ENCODE measurements at places on chromosomes 4 and X.

DNA sequence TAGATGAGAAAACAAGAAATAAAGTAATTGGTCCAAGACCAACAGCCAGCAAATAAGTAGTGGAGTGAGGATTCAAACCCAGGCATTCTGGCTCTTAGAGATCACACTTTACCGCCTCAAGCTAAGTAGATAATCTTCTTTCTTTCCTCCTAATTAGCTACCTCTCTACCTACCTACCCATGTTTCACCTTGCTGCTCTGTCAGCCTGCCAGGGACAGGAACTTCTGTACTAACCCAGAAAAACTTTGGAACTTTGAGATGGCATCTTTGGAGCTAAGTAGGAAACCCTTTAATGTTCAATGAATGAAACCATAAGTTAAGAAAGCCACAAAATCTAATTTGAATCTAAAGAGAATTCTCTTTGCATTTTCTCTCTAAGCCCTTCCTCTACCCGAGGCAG, 145.2 kb downstream of the CHRNA9 start:
- DNase-seq = no peak

- no peak for DNase-seq
These were observed 657.2 kb upstream of the DIAPH2 start for GRCh38 chrX:96027407-96027806.

- no peak for DNase-seq
These were observed 3.6 kb upstream of the SLC9A6 start for GRCh38 chrX:135981668-135982067.

- DNase-seq = peak; percentile 24
These were observed 14.5 kb upstream of the PRRG3 start for GRCh38 chrX:151680805-151681204.

DNA sequence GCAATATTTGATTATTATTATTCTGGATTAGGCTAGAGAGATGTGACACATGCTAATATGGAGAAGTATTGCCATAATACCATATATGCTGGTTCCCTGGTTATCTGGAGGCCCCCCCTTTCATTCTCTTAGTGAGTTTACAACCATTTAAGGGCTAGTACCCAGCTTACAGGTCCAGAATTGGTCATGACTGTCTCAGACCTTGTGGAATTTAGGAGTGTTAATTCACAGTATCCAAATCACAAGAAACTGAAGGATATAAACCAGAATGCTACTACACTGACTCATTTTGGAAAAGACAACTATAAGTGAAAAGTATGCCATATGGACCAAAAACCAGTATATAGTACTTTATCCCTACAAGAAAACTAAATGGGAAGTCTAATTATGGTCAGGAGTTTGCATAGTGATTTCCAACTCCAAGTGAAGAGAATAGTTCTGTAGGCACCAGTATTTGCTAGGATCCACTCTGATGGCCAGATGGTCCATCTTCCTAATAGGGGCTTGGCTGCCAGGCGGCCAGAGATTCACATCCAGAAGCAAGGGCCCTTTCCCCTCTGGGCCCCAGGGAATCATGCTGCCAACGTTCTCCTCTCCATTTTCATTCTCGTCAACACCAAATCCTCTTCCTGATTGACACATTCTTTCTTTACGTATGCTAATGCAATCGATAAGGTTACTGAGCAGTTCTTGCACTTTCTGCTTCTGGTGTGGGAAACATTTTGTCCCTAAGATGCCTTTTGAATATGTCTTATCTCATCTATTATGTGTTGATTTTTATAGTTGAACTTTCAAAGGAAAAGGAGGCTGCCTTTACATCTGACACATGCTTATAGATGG, 123.6 kb downstream of the SHROOM3 start:
- no peak for DNase-seq

GRCh38 chr4:58590722-58591121, 1480.5 kb upstream of the IGFBP7 start:
- no peak for DNase-seq

DNA sequence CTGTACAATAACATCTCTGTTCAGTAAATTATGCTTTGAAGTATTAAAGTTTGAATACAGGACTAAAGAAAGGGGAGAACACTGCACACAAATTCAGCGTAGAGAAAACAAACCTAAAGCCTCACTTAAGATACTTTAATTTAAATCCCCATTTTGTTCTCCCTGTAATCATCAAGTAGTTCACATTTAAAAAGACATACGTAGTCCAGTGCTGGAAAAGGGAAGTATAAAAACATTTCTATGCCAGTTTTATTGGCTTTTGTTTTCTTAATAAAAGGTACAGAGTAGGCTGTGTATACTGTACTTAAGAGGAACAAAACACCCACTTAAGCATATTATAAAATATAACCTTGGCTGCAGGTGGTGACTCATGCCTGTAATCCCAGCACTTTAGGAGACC, 101.6 kb downstream of the FGF16 start:
- DNase-seq = no peak

DNA sequence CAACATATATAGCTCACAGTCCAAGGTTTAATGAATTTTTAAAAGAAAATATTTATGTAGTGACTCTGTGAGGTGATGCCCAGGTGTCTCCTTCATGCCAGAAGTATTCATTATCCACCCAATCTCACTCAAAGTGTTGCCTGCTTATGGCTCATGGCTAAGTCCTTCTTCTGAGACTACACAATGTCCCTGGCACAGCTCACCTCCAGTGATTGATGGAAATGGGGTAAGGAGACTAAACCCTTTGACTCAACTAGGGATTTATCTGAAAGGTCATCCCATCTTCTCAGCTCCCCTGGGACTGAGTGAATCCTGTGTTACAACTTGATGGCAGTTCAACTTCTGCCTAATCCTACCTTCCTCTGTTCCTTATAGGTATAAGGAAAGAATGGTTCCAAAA, 74.2 kb downstream of the FAM13A start:
- no peak for DNase-seq

GRCh38 chr4:182418054-182418734, 175.0 kb downstream of the TENM3 start:
- no peak for DNase-seq
